ENCODE measurements at places on chromosomes 2 and 18.

DNA sequence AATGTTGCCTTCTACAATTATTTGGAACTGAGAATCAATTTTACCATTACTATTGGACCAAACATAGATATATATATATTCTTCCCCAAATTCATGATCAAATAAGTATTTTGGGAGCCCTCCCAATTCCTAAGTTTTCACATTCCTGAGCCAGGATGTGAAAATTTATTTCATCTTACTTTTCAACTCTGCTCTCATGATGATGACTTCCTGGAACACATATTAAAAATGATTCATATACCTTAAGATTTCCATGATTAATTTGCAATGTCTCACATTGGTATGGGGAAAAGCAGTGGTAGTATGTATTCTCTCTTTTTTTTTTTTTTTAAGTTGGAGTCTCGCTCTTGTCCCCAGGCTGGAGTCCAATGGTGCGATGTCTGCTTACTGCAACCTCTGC lies 596.1 kb upstream of the ZEB2 start:
- no peak for DNase-seq

GRCh38 chr18:65725251-65726050 lies 25.4 kb upstream of the CDH7 start:
- no peak for DNase-seq

DNA sequence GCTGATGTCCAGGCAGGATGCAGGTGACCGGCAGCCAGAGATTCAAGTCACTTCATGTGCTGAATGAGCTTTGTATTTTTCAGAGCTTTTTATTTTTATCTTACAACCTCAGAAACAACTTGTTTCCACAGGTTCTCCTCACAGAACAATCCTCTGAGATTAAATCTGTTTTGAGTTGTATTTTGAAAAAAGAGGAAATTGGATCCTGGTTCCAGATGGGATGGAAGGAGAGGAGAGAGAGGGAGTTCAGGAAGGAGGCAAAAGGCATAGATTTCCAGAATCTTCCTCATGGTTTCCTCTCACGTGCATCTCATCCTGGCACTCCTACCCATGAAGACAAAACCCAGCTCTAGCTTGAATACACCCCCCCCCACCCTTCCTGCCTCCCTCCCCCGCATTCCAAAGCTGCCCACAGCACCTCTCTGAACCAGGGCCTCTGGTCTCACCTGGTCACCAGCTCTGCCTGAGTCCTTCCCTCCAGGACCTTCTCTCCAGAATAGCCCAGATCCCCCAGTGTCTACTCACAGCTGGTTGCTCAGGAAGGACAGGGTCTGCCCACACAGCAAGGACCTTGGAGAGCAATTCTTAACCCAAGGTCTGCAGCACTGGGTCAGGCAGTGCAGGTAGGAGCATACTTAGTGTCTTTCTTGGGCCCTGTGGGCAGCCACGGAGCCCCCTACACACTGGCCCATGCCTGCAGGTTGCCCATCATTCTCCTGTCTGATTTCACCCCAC lies 104.7 kb downstream of the ZFP36L2 start:
- DNase-seq, result no peak

- no peak for DNase-seq
Measured at GRCh38 chr2:85737961-85738360, 15.8 kb upstream of the ATOH8 start.

- no peak for DNase-seq
Measured at GRCh38 chr2:160287476-160287875, 87.4 kb upstream of the ITGB6 start.

DNA sequence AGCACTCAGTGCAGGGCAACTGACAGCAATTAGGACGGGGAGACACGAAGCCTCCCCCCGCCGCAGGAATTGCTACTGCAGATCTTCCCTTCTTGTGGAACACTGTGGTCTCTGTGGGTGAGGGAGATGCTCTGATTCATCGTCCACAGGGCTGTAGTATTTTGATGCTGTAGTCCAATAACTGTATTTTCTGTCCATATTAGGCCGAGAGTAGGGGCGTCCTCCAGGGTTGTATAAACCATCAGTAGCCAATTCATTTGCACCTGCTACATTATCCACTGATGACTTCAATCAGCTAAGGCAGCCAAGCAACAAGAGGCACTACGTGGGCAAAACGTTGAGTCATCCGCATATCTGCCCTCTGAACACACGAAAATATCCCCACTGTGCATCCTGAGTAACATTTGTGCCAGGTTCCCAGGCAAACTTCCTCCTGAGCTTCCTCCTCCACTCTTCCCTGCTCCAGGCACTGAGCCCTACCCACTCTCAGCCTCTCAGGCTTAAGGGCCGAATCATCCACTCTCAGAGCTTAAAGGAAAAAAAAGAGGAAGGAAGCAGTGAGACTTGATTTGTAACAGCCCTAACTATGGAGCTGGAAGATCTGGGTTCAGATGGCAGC lies 62.1 kb downstream of the LBH start:
- no peak for DNase-seq

DNA sequence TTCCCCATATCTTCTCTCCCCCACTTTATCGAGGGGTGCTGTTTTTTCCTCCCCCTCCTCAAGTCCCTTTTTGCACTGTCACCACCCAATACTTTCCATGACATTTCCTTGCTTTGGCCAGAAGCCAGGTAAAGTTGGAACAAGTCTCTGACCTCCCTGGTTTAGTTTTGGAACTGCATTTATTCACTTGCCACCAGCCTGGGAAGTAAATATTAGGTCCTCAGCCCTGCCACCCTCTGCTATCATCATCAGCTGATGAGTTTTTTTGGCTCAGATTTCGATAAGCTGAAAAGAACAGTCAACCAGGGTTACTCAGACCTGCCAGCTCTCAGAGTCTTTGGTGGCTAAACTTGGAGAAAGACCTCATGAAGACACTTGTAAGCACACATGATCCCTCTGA lies 47.0 kb downstream of the DHRS9 start:
- DNase-seq, result no peak

DNA sequence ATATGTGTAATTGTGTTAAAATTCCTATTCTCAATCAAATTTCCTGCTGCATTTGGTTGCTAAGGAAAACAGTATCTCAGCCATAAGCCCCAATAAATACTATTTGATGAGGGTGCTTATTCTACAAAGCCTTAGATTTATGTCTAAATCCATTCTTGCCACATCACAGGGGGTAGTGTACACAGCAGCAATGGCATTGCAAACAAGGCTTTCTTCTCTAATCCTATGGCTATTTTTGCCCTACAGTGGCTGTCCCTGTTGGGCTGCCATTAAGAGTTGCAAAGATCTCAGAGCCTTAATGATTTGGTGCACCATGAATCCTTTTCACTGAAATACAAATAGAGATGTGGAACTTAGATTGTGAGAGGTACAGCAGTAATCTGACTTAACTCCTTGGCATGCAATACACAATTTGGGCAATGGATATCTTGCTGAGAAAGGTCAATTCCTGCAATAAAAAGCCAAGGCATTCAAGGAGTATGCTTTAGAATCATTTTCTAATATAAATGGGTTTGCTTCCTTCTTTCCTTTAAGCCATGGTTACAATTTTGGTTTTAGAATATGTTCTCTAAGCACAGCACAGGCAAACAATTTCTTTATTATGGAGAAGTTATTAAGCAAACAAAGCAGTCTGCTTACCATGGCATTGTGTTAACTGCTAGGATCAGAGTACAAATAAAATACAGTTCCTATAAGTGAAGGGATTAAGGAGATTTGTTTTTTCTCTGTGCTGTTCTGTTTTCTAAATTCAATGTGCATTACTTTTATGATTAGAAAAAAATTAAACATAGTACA lies 69.8 kb upstream of the CD302 start:
- DNase-seq, result no peak

DNA sequence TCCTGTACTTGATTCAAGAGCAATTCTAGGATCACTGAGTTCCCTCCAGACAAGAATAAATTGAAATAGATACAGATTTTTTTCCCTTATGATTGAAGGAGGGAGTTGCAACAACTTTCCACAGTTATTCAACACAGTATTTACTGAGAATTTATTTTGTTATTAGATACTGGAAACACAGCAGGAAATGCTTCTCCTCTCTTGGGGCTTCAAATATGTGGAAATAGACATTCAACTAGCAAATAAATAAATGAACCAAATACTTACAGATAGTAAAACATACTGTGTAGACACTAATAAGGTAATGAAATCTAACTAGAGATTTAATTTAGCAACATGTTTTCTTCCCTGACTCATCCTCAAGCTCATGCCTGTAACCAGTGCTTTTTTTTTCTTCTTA lies 169.2 kb downstream of the LNPK start:
- no peak for DNase-seq

- DNase-seq, result no peak
Measured at GRCh38 chr2:173652767-173653431, 298.2 kb downstream of the CDCA7 start.

- no peak for DNase-seq
Measured at GRCh38 chr2:231117922-231118613, 6.8 kb downstream of the HTR2B start.

GRCh38 chr2:715854-716560 lies 38.8 kb upstream of the TMEM18 start:
- DNase-seq, result no peak

DNA sequence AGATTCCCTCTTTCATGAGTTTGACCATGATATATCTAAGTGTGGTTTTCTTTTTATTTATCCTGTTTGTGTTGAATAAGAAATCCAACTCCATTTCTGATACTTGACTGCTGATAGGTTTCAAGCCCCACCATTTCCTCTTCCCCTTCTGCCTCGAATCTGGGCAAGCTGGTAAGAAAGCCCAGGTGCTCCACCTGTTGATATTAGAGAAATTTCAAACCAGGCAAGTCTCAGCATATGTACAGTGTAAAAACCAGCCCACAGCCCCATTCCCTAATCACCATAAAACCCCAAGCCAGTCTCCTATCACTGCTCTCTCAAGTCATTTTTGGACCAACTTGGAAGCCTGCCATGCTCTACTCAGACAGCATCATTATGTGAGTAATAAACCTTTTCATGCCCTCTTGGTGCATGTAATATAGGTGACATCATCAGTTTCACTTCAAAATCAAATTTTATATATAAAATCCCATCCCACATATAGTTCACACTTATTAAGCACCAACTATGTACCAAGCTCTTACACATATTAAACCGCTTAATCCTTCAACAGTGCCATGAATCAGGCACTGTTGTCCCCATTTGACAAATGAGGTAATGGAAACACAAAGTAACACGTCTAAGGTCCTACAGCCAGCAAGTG lies 46.6 kb downstream of the SMAD2 start:
- DNase-seq, result no peak

DNA sequence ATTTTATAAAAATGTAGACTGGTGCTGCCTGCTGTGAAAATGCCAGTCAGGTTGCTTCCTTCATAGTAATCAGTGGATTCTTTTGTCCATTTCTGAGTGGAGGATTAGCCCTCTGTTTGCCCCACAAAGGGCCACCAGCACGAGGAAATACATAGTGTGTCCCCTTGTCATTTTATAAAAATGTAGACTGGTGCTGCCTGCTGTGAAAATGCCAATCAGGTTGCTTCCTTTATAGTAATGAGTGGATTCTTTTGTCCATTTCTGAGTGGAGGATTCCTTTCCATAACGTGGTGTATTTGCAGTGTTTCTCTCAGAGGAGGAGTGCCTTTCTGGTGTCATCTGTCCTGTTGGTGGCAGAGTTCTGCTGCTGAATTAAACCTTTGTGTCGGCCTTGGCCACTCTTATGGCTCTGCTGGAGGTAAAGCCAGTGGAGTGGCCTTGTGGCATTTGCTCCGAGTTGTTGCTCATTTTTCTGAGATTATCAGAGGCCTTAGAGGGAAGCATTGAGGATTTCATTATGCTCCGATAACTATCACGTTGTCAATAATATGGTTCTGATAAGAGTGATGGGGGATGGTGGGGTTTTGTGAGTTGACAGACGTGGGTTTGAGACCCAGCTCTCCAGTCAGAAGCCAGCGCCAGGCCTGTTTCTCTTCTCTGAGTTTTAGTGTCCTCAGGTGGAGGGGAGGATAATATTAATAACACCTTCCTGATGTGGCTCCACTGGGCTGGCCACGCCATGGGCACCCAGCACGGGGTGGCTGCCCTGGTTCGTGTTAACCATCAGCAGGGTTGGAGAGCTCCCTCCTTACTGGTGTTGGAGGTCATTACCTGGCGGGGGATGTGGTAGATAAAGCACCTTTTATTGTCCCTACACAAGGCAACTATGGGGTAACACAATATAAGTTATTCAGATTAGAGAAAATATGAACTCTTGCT lies 96.6 kb downstream of the NEDD4L start:
- DNase-seq, result no peak

GRCh38 chr2:224248944-224249371 lies 152.9 kb downstream of the FAM124B start:
- DNase-seq, result no peak

GRCh38 chr18:67926929-67927864 lies 410.7 kb upstream of the DSEL start:
- DNase-seq, result no peak

GRCh38 chr2:9757501-9758264 lies 85.6 kb upstream of the TAF1B start:
- DNase-seq, result no peak

DNA sequence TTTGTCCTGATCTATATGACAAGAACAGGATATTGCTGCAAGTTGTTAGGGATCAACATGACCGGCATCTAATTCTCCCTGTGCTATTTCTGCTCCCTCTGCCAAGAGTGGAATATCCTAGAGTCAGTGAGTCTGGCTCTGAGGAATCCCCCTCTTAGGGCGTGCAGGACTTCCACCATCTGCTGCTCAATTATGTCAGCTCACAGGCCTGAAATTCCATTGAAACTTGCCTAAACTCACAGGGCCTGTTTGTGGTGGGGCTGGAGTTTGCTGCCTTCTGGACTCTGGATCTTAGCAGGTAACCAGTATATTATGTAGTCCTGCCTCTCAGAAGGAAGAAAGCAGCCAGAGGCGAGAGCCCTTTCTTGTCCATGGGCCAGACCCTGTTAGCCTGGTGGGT lies 323.0 kb downstream of the TSN start:
- no peak for DNase-seq

- DNase-seq, result no peak
Measured at GRCh38 chr2:223949241-223949840, 4.2 kb upstream of the WDFY1 start.

GRCh38 chr2:240462073-240462706 lies 26.7 kb downstream of the GPC1 start:
- no peak for DNase-seq

GRCh38 chr2:161152302-161152701 lies 7.9 kb upstream of the TANK start:
- no peak for DNase-seq

DNA sequence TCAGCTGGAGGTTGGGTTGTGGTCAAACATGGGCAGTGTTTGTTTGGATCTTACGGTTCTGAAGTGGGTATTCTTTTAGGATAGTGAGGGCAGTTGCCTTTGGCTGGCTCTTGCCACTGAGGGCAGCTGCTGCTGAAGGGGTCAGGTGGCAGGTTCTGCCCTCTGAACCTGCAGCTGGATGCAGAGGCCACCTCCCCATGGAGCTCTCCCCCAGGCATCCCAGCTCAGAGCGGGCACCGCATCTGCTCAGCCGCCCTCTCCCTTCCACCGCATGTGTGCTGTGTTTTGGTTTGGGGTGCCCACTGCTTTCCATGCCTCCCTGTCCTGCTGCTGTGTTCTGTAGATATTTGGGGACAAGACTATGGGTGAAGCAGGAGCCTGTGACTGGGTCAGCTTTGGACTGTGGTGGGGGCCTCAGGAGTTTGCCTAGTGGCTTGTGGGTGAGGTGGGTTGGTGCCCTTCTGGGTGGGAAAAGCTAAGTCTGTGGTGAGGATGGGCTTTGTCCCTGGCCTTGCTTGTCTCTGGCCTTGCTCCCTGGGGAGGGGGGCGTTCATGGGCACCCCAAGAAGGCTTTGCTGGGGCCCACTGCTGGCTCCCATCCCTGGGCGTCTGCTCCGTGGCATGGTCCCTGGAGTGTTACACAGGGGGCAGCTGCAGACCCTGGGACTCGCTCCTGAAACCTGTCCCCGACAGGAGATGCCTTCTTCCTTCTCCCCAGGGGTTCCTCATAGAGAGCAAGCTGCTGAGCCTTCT lies 28.5 kb downstream of the OTOF start:
- DNase-seq, result no peak

GRCh38 chr2:25034081-25034480 lies 7.8 kb upstream of the EFR3B start:
- no peak for DNase-seq

Data from stimulated activated CD8-positive, alpha-beta memory T cell treated with anti-CD3 and anti-CD28 coated beads, Interleukin-15, amount 100 ng/mL, for 24 hours (primary cell).